ENCODE measurements at places on chromosomes 7 and 10. TPM values are rescaled to one million over a fixed set of nuclear protein-coding genes. Genes with fewer than 3 reads are reported as not detected.

DNA sequence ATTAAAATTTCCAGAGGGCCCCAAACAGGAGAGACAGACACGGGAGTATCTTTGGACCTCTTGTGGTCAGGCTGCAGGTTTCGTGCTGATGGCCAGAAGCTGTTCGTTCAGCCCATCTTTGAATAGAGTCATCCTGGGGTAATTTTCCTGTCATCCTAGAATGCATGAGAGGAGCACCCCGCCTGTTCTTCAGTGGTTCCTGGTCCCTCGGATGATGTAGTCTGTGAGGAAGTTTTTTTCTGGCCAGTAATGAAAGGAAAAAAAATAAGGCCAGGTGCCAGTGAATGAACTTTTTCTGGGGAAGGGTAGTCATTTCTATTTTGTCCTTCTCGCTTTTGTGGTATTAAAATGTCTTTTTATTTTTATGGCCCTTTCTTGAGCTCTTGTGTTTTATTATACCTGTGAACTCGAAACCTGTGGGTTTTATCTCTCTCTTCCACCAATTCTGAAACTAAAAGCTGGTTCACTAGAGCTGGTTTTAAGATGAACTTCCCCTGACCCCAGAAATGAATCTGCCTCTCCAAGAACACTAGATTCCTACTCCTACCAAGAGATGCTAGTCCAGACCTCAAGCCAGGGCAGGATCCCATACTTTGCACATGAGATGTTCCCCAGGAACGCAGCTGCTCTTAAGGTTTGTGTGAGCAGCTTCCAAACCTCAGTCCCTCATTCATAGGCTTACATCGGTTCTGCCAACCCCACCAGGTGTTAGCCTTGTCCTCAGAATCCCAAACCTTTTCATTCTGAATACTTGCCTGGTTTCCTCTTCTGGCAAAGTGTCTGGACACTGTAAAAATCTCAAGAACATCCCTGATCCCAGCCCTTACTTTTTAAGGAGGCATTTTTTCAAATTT, 15.4 kb upstream of the MEST start:
- peak overlapping the region; percentile 73 for H3K27ac ChIP-seq
- no peaks in the 10 kb centered on the region for H3K27me3 ChIP-seq
- H3K4me3 ChIP-seq: peak overlapping the region; percentile 46
- peaks cover 17% of the 10 kb centered on the region for H3K4me1 ChIP-seq
- peaks cover 4% of the 10 kb centered on the region for H3K36me3 ChIP-seq
- DNase-seq: no peak

LBX1 gene
- not detected for total RNA-seq

ANKRD1 gene
- total RNA-seq: not detected

- H3K4me1 ChIP-seq: peaks cover 31% of the 10 kb centered on the region
- peaks cover 4% of the 10 kb centered on the region for H3K27me3 ChIP-seq
- no peak for DNase-seq
- no peak overlapping the region for H3K27ac ChIP-seq
- peaks cover 2% of the 10 kb centered on the region for H3K36me3 ChIP-seq
Measured at GRCh38 chr10:6128087-6128486, 39.3 kb downstream of the RBM17 start.

DNA sequence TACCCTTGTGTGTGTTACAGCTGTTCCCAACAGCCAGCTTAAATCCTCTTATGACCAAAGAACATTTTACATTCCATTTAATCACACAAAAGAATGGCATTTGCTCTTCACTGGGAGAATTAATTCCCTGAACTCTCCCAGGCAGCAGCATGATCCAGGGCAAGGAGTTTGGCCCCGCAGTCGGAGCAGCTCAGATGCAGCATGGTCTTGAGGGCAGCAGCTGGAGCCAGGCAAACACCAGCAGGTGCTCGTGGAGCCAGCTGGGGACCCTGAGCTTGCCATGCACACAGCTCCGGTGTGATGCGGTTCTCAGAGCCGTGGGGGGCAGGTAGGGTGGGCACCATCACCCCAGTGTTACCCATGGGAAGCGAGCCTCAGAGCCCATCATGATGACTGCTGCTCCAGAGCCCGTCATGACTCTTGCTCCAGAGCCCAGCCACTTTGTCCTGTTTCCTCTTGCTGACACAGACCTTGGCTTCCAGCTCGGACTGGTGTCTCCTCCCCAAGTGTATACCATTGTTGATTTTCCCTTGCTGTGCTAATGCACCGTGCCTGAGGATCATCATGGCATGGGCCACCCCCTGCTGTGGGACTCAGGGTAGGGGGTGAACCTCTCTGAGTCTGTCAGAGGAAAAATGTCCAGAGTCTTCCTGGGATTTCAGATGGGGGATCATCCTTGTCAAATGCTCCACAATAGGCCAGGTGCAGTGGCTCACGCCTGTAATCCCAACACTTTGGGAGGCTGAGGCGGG, 75.8 kb downstream of the ZRANB1 start:
- no peak overlapping the region for H3K4me3 ChIP-seq
- H3K27ac ChIP-seq: no peak overlapping the region
- H3K27me3 ChIP-seq: peaks cover 46% of the 10 kb centered on the region
- DNase-seq: no peak
- H3K36me3 ChIP-seq: no peaks in the 10 kb centered on the region

DNA sequence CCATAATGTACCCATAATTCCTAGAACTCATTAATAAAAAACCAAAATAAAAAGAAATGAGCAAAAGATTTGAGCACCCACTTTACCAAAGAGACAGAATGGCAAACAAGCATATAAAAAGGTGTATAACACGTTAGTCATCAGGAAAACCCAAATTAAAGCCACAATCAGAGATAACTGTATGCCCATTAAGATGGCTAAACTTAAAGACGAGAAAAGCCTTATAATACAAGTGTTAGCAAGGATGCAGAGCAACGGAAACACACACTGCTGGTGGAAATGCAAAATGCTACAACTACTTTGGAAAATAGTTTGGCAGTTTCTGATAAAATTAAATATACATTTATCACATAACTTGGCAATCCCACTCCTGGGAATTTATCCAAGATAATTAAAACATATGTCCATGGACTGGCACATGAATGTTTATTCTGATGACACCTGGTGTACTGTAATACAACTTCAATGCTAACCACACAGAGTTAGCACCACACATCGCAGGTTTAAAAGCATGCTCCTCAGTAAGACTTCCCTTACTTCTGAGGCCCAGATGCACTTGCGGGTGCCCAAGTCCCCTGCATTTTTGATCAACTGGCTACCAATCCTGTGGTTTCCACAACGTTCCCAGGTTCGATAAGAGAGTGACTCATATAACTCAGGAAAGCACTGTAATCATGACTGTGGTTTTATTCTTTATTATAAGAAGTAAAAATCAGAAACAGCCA, 158.6 kb downstream of the SNX13 start:
- H3K36me3 ChIP-seq: no peaks in the 10 kb centered on the region
- H3K4me1 ChIP-seq: no peaks in the 10 kb centered on the region
- no peak for DNase-seq
- H3K4me3 ChIP-seq: no peak overlapping the region
- no peak overlapping the region for H3K27ac ChIP-seq
- no peaks in the 10 kb centered on the region for H3K27me3 ChIP-seq

PHYH gene
- 16.0 TPM for total RNA-seq

GRCh38 chr10:77661674-77662073, 24.1 kb upstream of the KCNMA1 start:
- peaks cover 17% of the 10 kb centered on the region for H3K27me3 ChIP-seq
- H3K4me3 ChIP-seq: no peak overlapping the region
- no peak for DNase-seq
- no peaks in the 10 kb centered on the region for H3K36me3 ChIP-seq
- H3K4me1 ChIP-seq: no peaks in the 10 kb centered on the region
- no peak overlapping the region for H3K27ac ChIP-seq

DNA sequence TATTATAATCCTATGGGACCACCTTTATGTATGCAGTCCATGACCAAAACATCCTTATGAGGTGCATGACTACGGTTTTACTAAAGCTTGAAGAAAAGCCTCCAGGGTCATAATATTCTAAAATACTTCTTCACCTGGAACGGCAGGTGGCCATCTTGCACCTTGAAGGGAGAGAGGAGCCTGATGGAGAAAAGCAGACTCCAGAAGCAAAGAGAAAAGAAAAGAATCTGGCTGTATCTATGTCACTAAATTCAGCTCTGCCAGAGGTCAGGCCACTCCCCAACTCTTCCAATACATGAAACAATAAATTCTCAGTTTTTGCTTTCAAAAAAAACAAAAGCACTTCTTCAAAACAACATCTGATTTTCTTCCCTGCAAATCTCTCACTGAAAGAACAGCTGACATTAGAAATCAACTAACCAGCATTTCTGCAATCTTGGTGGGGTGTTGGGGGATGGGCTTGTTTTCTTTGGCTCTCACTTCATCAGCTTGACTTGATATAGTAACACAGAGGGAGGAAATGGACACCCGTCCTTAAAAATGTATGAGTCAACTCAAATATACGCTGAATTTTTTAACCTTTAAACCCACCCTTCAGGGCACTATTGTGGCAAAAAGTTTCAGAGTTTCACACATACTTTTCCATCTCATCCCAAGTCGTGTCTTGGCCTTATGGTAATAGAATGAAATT, 21.7 kb downstream of the HIBADH start:
- peaks cover 12% of the 10 kb centered on the region for H3K36me3 ChIP-seq
- H3K4me1 ChIP-seq: peaks cover 10% of the 10 kb centered on the region
- no peak for DNase-seq
- no peak overlapping the region for H3K27ac ChIP-seq
- no peak overlapping the region for H3K4me3 ChIP-seq
- no peaks in the 10 kb centered on the region for H3K27me3 ChIP-seq

GRCh38 chr10:120480848-120481247, 23.8 kb downstream of the PLPP4 start:
- no peak for DNase-seq
- no peak overlapping the region for H3K4me3 ChIP-seq
- no peaks in the 10 kb centered on the region for H3K27me3 ChIP-seq
- no peak overlapping the region for H3K27ac ChIP-seq
- H3K4me1 ChIP-seq: no peaks in the 10 kb centered on the region
- H3K36me3 ChIP-seq: no peaks in the 10 kb centered on the region
